ENCODE measurements at places on chromosomes 12 and 14. TPM values are rescaled to one million over a fixed set of nuclear protein-coding genes. Genes with fewer than 3 reads are reported as not detected.

MMP19 gene
- 12.1 TPM for total RNA-seq

ZNF26 gene
- total RNA-seq: 28.1 TPM

KIF5A gene
- total RNA-seq: 0.66 TPM

PLEKHG7 gene
- not detected for total RNA-seq

BEST3 gene
- not detected for total RNA-seq

SLC38A4 gene
- 1.2 TPM for total RNA-seq

KRT2 gene
- total RNA-seq: not detected

GALNT8 gene
- 0.29 TPM for total RNA-seq

PRR13 gene
- 44.7 TPM for total RNA-seq

C12orf43 gene
- 13.8 TPM for total RNA-seq

LAG3 gene
- 0.15 TPM for total RNA-seq

SRRM4 gene
- under 0.01 TPM for total RNA-seq

LPAR5 gene
- not detected for total RNA-seq

GLI1 gene
- 1.6 TPM for total RNA-seq

NTF3 gene
- 0.50 TPM for total RNA-seq

PRPH gene
- 2.6 TPM for total RNA-seq

JKAMP gene
- 69.0 TPM for total RNA-seq

CHST11 gene
- 2.3 TPM for total RNA-seq

SAMD15 gene
- total RNA-seq: 3.3 TPM
